Vagina (tissue), 2 donors: ENCODE measurements at places on chromosomes 4 and X.

GRCh38 chr4:76998251-76998901 is 48.8 kb downstream of the SEPTIN11 start:
- DNase-seq: no peak

DNA sequence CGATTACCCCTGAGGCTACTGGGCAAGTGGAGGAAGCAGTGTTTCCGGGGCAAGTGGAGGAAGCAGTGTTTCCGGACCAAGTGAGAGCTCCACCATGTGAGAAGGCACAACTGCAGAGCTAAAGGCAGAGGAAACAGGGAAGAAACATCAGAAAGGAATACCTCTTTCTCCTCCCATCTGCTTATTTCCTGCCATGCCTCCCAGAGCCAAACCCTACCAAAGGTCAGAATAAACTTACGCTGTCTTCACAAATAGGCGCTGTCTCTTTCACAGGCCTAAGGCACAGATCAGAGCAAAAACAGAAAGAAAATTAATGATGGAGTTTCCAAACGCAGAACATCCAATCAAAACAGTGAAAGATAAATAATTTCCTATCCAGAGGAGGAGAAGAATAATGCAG is 153.0 kb downstream of the ATOH1 start:
- no peak for DNase-seq

DNA sequence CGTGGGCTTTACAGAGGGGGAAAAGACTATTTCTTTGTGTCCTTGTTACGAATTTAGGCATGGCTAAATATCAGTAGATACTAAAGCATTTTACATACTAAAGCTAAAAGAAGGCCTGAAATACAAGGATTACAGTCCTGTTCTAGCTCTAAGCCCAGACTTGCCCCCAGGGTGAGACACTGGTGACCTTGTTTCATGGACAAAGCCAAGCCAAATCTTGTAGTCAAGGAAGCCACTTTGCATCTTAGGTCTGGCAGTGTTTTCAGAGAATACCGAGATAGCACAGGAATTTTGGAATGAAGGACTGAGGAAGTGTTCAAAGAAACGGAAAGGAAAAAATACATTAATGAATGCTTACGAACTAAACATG is 733 bp upstream of the G3BP2 start:
- DNase-seq: no peak

DNA sequence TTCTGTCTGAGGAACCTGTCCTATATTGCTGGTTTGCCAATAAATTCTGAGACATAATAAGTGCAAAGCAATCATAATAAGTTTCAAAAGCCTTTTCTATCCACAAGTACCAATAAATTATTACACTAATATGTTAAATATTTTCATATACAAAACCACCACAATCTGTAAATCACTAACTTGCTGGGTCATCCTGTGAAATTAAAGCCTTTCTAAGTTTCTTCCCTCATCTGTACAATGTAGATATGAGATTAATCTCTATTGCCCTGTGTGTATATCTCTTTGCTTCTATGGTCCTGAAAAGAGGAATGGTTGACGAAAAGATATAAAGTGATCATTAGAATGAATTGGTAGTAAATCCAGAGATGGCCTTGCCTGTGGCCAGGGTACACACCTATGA is 231.6 kb downstream of the NR3C2 start:
- DNase-seq: no peak

- DNase-seq: no peak
Observed at GRCh38 chrX:40374486-40374885, 206.3 kb upstream of the ATP6AP2 start.

DNA sequence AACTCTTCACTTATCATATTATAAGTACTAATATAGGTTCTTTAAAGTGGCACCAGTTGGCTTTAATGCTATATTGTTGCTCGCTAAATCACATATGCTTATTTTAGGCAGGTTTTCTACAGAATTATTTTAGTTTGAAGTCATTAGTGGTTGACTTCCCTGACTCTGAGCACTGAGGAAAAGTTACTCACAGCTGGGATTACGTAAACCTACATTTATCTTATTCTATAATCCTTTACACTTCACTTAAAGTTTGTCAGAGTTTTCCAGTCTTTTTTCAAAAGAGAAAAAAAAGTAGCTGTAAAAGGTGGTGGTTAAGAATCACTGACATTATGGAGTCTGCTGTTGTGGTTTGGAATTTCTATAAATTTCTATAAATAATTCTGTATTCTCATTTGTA is 5.8 kb downstream of the UGT2B4 start:
- no peak for DNase-seq

DNA sequence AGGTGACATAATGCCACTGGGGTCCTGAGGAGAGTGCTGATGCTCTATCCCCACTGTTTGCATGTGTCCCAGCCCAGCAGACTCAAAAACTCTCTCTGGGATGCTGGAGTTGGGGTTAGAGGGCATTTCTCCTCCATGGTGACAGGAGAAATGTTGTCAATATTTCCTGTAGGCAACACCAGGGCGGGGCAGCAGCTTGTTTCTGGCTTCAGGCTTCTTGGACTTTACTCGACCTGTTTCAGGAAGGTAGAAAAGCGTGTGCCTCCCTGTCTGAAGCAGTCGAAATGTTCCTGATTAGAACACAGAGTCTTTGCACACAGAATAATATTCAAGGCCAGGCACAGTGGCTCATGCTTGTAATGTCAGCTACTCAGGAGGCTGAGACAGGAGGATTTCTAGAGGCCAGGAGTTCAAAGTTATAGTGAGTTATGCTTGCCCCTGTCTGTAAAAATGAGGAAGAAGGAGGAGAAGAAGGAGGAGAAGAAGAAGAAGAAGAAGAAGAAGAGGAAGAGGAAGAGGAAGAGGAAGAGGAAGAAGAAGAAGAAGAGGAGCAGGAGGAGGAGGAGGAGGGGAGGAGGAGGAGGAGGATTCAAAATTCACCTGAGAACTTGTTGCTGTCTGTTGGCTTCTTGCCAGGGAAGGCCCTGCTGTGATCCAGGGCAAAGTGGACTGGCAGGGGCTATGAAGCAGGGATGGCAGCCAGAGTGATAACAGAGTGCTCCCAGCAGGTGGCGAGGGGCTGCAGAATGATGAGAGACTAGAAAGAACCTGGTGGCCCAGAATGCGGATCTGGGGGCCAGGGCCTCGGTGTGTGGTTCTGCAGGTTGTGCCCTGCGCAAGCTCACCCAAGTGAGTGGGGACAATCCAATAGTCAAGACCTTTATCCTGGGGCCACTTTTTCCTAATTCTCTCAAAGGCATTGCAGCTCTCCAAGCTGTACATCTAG is 82.9 kb downstream of the RTL5 start:
- DNase-seq: no peak

DNA sequence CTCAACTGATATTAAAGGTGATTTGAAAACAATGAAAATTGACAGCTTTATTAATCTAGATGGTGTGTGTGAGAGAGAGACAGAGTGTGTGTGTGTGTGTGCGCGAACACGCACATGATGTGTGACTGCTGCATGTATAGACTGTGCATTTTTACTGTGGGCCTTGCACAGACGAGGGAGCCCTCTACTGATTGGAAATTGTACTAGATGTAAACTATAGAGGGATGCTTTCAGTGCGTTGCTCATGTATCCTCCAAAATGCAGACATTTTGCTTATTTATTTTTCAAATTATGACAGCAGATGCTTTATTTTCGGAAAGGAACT is 168.4 kb upstream of the GK2 start:
- DNase-seq: no peak

DNA sequence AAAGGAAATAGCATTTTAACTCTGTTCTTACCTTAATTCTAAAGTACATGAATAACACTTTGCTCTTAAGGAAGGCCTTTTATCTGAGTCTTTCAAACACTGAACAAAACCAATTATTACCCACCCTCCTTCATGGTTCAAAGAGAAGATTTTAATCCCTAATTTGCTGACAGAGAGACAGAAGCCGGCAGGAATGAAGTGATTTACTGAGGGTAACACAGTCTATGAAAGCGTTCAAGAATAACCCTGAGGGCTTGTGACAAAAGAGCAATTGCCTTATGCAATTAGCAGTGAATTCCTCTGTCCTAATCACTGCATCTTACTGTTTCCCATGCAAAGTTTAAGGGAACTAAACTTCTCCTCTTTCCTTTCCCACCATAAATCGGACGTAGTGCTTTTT is 144.1 kb downstream of the PACRGL start:
- no peak for DNase-seq

- peak; percentile 7 for DNase-seq
Observed at GRCh38 chrX:72307646-72308051, 1.9 kb upstream of the CITED1 start.

DNA sequence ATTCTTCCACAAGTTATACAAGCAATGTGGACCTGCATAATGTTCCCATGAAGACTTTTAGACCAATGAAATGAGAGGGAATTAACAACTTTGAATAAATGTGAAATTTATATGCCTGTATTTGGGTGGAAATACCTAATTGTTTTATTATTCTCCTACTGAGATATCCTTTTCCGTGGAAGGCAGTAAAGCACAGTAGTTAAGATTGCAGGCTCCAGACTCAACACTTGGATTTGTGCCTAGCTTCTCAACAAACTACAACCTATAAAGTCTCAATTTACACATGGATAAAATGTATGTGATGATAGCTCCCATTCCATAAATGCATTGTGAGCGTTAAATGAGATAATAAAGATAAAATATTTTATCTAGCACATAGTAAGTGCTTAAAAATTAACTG is 857.8 kb downstream of the CENPC start:
- DNase-seq: no peak

- no peak for DNase-seq
Observed at GRCh38 chrX:53239474-53239873, 14.5 kb upstream of the KDM5C start.

- DNase-seq: no peak
Observed at GRCh38 chrX:102745857-102746584, 25.5 kb downstream of the GPRASP3 start.

GRCh38 chr4:4430492-4431195 is 43.7 kb downstream of the NSG1 start:
- no peak for DNase-seq

DNA sequence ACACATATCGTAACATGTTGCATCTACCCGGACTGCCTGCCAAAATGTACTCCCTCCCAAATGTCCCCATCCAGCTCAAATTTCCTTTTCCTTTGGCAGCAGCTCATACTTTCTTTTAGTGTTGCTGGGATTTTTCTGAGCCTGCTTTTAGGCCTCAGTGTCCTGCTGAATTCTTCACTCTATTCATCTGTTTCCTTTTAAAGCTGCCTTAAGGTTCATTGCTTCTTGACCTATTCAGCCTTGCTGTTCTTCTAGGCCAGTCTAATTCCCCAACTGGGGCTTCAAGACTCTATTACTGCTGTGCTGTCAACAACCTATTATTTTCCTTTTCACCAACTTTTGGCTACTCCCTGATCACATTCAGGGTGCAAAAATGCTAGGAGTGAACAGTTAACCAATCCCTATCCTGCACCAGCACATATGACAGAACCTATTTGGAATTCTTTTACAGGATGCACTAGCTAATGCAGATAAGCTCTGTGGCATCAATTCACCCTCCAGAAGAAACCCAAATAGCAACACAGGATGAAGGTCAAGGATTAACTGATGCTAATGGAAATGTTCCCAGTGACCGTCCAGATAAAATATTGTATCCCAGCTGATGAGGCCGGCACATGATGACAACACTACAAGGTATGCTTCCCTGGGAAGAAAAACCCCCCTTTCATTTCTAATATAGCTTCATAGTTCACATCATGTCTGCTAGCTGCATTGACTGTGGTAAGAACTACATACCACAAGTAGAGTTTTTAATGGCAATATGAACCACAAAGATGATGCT is 114.7 kb upstream of the TTC29 start:
- no peak for DNase-seq

- DNase-seq: no peak
Observed at GRCh38 chr4:46445710-46446314, 55.9 kb upstream of the GABRA2 start.

DNA sequence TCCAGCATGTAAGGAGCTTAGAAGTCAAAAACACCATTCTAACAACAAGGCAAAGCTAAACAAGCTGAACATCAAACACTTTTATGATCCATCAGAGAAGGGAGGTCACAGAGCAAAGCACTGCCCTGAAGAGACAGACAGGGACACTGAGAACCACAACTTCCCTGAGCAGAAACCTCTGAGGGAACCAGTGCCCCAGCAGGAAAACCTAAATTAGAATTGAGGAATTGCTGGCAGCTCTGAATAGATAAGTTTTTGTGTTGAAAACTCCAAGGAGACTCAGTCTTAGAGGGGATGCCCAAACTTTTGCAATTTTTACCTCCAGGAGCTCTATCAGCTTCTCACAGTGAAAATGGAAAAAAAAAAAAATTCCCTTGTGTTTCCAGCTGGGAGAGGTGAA is 83.0 kb upstream of the MAPK10 start:
- DNase-seq: no peak

GRCh38 chrX:130874751-130875150 is 28.3 kb downstream of the ENOX2 start:
- no peak for DNase-seq

DNA sequence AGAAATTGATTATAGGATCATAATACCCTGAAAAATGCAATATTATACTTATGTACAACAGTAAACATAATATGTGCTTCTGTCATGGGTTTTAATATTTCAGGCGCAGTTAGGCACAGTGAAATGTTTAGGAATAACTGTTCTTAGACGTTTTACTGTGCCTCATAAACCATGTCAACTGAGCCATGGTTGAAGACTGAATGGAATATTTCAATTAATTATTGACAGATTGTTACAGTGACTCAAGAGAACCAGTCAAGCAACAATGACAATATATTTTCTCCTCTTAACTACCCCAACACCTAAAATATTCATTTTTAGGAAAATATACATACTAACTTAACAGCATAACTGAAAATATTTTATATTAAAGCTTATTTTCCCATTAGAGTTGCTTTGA is 852.7 kb upstream of the FRG1 start:
- DNase-seq: no peak

DNA sequence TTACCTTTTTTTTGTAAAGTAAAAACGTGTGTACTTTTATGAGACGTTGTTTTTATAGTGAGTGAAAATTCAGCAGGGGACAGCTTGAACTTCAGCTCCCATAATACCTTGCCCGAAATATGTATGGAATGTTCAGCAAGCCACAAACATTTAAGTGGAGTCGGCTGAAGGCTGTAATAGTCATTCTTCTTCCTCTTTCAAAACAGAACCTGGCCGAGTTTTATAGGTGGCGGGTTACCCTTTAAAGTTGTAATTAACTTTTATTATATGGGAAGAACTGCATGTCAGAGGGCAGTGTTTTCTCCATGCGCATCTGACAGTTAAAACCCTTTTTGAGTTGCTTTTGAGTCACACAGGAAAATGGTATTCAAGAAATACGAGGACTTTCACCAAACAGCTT is 50.7 kb downstream of the CLDN34 start:
- DNase-seq: no peak

- DNase-seq: no peak
Observed at GRCh38 chr4:53732661-53733060, 141.4 kb upstream of the LNX1 start.

DNA sequence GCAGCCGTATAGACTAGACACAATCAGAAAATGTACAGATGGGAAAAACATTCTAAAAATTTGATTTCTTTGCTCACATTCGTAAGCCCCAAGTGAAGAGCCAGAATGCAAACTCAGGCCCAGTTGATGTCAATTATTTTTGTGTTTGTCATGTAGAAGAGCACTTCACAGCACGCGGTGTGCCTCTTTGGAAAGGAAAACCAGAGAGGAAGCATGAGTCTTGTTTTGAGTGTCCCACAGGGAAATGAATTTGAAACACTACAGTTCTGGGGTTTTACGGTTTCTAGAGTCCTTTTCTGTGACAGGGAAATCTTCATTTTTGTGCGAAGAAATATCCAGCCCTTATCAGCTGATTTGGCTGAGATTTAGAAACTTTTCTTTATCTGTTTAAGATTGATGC is 554.6 kb upstream of the BOD1L1 start:
- DNase-seq: no peak
